ENCODE measurements at places on chromosomes 4 and X.

GRCh38 chr4:123478859-123479345, 82.3 kb downstream of the SPRY1 start:
- no peak for DNase-seq

- no peak for DNase-seq
These were observed 6.0 kb downstream of the TMEM271 start for GRCh38 chr4:569958-570667.

GRCh38 chr4:180557348-180557747, 1685.9 kb upstream of the TENM3 start:
- peak; percentile 67 for DNase-seq

DNA sequence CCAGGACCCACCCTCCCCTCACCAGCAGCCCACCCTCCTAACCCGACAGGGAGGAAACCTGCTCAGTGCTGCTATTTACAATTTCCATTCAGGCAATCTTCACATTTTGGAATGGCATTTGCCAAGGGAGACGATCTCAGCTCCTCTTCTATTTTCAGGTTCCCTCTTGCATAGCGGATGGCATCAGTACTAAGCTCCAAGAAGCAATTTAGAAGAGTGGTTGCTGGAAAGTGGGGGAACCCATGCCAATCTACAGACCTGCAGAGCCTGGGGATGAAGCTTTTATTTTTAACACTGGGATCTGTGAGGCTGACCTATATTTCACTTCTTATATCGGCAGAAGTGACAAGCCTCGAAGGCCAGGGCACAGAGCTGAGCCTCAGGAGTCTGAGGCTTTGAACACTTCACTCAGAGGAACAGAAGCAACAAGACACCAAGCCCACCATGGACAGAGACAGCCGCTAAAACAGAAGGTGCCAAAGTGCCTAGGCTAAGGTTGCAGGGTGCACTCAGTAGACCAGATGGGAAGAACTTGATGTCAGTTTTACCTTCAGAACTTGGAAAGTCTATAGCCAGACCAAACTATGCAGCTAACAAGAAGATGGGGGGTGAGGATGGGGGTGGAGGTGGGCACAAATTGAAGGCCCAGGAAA, 44.0 kb downstream of the SCD5 start:
- no peak for DNase-seq

DNA sequence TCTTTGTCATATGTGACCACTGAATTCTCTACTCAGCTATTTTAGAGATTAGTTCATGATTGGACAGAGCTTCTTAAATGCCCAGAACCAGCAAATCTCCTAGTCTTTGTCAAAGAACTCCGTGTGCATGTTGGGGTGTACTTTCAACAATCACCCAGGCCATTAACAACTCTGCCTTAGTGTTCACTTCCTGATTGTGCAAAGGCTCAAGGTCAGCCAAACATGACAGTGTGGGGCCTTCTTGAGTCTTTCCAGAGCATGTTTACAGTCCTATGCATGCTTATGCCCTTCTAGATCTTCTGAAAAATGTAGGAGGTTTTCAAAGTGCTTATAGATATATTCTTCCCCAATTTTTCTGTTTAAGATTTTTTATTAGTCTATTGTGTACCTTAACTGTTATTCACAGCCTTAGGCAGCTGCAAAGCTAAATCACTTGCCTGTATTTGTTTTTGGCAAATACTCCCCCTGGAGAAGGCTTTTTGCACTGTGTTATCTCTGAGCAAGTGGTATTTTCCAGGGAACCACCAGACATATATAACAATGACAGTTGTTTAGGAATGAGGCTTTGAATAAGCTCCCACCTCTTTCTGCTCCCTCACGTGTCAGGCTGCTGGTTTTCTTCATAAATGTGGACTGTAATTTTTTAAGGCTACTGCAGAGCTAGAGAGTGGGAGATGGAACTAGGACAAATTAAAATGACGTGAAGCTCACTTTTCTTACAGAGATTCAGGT, 24.0 kb upstream of the DRP2 start:
- DNase-seq = no peak

DNA sequence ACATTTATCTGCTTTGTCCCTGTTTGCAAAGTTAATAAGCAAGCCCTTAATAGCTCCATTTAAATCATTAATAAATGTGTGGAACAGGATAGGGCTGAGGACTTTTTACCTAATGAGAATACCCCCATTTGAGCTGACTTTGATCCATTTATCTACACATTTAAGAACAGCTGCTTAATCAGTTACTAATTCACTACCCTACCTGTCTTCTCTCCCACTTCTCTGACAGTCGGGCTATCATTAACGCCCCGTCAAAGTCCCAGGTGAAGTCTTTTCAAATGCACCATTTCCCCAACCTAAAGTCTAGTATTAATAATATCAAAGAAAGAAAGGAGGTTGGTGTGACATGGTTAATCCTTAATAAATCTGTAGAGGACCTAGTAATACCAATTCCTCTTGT, 57.2 kb upstream of the NAP1L5 start:
- DNase-seq = no peak

DNA sequence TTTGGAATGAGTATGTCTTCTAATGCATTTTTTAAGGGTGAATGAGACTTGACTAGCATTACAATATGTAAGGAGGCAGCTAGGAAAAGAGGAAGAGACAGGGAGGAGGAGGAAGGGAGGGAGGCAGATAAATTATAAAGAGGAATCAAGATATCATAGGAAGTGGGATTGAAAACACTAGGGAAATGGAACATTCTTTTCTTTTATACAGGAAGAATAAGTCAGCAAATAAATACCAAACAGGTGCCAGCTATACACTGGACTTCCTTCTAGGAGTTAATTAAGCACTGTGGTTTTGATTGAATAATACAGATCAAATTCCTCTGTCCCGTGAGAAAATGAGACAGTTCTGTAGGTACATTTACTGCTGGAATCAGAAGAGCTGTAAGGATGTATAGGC, 78.6 kb downstream of the PACRGL start:
- DNase-seq = no peak

DNA sequence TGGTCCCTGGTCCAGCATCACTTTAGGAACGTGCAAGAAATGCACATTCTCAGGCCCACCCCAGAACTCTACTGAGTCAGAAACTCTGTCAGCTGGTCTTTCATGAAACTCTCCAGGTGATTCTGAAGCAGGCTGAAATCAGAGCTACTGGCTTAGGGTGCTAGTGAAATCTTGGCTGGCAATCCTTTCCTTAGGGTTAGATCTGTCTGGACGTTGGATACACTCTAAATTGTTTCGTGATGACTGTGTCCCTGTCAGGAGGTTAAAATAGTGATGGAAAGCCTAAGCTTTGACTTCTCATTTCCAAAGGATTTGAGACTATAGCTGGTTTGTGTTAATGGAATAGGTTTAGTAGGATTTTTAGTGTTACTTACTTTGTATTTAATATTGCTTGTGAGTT, 99.1 kb downstream of the ARHGAP10 start:
- DNase-seq = no peak

GRCh38 chr4:61805979-61806378, 605.9 kb downstream of the ADGRL3 start:
- no peak for DNase-seq

DNA sequence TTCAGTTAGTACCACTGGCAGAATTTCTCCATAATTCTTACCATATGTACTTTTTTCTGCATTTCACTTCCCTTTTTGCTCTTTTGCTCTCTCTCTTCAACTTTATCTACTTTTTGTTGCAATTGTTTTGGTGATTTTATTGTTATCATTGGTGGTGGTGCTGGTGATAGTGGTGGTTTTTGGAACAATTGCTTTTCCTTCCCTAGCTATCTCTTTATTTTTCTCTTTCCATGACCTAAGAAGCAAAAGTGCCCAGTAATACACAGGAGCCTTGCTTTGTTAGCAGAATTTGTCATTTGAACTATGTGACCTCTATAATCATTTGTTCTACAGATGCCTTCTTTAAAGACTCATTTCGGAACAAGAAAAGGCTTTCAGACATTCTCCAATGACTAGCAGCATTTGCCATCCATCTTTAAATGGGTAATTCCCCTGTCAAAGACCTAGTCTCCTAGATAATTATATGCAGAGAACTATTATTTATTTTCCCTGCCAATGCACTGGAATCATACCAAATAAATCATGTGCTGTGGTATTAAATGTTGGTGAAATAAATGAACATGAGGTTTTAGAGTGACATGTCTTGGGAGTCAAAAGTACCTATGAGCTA, 154.5 kb downstream of the GASK1B start:
- DNase-seq = peak; percentile 78

DNA sequence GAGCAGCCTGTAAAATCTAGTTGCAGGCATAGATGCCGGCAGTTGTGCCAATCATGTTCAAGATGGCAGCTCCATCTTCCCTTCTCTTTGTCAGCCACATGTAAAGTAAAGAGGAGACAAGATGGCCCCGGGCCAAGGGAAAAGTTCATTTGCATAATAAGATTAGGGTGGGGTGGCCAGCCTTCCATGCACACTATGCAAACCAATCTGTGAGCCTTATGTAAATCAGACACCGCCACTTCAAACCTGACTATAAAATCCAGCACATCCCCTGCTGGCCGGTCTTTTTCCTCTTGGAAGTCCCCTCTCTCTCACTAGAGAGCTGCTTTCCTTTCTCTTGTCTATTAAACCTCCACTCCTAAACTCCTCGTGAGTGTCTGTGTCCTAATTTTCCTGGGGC, 78.9 kb upstream of the CBR4 start:
- DNase-seq = no peak

GRCh38 chrX:109268340-109268739, 213.5 kb downstream of the GUCY2F start:
- DNase-seq = no peak

GRCh38 chr4:165301833-165302232, 25.6 kb upstream of the MSMO1 start:
- peak; percentile 84 for DNase-seq
